Activated T-helper 17 cell treated with anti-CD3 and anti-CD28 coated beads, Interleukin-2, amount 50 U/mL, for 72 hours (primary cell): ENCODE measurements at places on chromosomes 11 and 22.

DNA sequence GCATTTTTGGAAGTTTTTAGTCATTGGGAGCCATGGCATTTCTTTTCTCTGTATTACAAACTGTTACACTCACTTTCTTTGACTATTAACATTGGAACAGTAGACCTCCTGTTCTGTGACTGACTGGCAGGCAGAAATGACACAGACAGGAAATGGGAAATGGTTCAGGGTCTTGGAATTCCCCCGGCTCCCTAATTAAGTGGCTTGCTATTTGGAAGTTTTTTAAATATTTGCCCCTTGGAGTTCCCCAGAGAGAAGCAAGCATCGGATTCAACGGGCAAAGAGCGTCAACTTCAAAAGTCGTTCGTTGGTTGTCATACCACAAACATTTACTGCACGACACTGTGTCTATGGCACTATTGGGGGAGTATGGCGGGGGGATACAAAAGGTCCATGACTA, 1.1 kb upstream of the BIRC2 start:
- H3K36me3 ChIP-seq: peaks cover 49% of the 10 kb centered on the region
- peak; percentile 25 for ATAC-seq
- peak overlapping the region; percentile 90 for H3K4me3 ChIP-seq
- peaks cover 29% of the 10 kb centered on the region for H3K4me1 ChIP-seq
- peak overlapping the region; percentile 93 for H3K27ac ChIP-seq

DNA sequence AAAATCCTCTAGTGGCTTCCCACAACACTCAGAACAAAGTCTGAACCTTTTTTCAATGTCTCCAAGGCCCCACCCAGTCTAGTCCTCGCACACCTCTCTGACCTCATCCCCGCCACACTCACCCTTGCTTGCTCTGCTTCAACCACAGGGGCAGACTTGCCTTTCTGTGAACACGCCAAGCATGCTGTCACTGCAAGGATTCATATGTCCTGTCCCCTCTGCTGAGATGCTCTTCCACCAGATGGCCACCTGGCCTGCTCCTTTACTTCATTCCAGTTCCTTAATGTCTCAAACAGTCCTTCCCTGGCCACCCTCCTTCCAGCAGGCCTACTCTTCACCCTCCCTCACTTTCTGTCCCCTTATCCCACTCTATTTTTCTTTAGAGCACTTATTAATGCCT, 60.6 kb upstream of the ARHGAP20 start:
- H3K27ac ChIP-seq: no peak overlapping the region
- no peaks in the 10 kb centered on the region for H3K36me3 ChIP-seq
- H3K4me3 ChIP-seq: no peak overlapping the region
- peaks cover 3% of the 10 kb centered on the region for H3K27me3 ChIP-seq

DNA sequence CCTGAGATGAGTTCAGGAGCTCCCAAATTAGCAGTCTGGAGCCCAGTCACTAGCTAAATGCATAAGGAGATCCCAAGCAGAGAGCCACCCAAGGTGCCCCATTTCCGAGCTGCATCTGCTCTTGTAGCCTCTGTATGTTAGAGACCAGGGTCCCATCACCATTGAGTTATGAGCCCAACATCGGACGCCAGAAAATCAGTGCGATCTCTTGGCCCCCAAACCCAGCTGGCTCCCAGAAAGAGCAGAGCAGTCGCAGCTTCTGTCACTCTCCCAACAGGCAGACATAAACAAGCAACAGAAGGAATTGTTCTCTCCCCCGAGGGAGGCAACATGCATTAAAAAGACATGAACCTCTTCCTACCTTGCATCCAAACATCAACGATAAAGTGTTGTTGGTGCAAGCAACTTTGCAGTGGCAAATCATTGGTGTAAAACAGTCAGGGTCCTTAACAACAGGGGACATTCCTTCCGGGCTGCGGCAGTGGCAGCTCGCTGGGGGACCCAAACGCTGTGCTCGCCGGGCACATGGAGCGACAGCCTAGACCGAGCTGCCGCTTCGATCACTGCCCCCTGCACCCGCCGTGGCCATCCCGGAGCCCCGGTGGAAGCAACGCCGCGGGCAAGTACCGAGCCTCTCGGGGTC, 907.1 kb downstream of the DLG2 start:
- H3K4me1 ChIP-seq: no peaks in the 10 kb centered on the region
- no peak overlapping the region for H3K27ac ChIP-seq
- no peak for ATAC-seq
- no peaks in the 10 kb centered on the region for H3K36me3 ChIP-seq
- no peaks in the 10 kb centered on the region for H3K27me3 ChIP-seq

DNA sequence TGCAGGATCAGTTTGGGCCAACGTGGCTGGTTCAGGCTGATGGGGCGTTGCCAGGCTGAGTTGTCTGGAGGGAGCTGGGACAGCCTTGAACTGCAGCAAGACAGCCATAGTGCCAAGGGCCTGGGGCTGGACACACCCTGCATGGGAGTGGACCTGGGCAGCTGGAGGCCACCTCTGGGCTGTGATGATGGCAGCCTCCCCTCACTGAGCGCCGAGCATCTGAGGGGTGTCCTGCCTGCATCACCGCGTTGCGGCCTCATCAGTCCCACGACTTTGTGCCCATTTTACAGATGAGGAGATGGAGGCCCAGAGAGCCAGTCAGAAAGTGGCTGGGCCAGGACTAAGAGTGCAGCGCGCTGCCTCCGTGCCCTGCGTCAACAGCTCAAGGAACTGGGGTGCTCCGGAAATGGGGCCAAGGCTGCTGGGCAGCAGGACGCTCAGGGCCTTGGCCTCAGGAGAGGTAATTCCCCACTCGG, 590 bp upstream of the TSPO start:
- ATAC-seq: peak; percentile 3
- peaks cover 10% of the 10 kb centered on the region for H3K4me1 ChIP-seq
- H3K27ac ChIP-seq: peak overlapping the region; percentile 97
- H3K36me3 ChIP-seq: no peaks in the 10 kb centered on the region
- no peaks in the 10 kb centered on the region for H3K27me3 ChIP-seq
- peak overlapping the region; percentile 97 for H3K4me3 ChIP-seq

DNA sequence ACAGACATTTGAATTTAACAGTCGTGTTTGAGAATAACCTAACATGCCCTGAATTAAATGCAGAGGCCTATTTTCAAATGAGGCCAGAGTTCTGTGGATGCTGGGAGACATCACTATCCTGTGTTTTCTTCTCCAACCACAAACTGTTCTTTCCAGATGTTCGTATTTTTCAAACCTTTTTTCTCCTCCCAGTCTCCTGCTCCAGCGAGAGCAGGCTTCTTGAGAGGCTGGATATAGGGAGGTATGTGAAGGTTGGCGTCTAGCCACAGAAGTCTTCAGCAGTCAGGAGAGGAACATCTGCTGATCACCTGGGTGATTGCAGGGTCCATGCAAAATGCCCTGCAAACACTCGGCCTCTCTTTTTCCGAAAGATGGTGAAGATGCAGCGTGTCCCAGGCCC, 126.3 kb downstream of the C11orf91 start:
- H3K4me3 ChIP-seq: no peak overlapping the region
- H3K27me3 ChIP-seq: peaks cover 9% of the 10 kb centered on the region
- no peaks in the 10 kb centered on the region for H3K36me3 ChIP-seq
- no peaks in the 10 kb centered on the region for H3K4me1 ChIP-seq
- no peak for ATAC-seq

DNA sequence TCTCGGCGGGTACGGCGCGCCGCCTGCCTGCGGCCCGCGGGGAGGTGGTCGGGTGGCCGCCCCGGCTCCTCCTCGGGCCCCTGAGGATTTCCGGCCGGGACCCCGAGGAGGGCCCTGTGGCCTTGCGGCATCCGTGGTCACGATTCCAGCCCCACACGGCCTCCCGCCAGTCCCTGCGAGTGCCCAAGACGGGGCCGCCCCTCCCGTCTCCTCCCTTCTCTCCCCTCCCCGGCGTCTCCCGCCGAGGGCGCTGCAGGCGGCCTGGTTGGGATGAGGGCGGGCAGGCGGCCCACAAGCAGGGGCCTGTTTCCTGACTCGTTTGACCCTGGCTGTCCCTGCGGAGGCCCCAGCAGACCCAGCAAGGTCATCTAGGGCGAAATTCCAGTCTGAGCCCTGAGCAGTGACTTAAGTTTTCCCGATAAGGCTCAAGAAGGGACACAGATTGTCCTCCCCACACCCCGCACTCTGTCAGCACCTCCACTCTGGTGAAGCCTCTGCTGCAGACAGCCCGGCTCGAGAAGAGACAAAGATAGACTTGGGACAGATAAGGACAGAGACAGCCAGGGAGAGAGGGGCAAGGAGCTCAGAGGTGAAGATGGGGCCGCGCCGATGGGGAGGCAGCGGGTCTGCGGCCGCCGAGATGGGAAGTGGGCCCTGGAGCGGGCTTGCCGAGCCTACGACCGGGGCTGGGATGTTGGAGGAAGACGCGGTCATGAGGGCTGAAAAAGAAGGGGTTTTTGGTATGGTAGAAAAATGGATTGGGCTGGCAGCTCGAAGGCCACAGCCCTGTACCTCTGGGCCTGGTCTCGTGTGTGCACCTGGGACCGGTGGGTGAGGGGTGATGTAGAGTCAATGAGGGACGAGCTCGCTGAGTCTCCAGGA, 95.0 kb downstream of the SWAP70 start:
- peaks cover 26% of the 10 kb centered on the region for H3K4me1 ChIP-seq
- H3K27ac ChIP-seq: peak overlapping the region; percentile 95
- H3K4me3 ChIP-seq: peak overlapping the region; percentile 97
- no peaks in the 10 kb centered on the region for H3K27me3 ChIP-seq
- H3K36me3 ChIP-seq: peaks cover 10% of the 10 kb centered on the region

DNA sequence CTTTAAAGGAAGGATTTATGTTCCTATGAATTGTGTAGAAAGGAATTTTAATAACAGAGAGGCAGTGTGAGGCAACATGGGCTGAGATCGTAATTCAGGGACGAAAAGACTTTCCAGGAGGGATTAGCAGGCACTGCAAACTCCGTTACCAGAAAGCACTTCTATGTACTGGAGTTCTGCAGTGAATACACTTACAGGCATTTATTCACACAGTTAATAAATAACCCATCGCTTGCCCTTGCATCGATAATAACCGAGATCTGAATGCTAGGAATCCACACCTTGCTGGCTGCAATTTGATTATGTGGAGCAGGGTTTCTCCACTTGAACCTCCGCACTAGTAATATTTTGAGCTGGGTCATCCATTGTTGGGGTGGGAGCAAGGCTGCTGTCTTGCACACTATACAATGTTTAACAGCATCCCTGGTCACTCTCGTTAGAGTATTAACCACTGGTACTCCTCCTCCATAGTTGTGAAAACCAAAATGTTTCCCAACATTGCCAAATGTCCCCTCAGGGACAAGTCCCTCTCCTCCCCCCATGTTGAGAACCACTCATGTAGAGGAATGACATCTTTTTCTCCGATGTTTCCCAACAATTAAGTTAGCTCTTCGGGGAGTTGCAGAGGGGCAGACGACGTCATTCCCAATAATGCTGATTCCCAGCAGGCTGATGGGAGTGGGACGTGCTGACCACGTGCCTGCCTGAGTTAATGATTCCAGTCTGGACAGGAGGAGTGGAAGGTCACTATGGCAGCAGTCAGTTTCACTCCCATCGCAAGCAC, 99.5 kb downstream of the SNX19 start:
- H3K36me3 ChIP-seq: no peaks in the 10 kb centered on the region
- H3K27ac ChIP-seq: no peak overlapping the region
- no peak overlapping the region for H3K4me3 ChIP-seq
- ATAC-seq: no peak
- no peaks in the 10 kb centered on the region for H3K4me1 ChIP-seq
- H3K27me3 ChIP-seq: peaks cover 29% of the 10 kb centered on the region

DNA sequence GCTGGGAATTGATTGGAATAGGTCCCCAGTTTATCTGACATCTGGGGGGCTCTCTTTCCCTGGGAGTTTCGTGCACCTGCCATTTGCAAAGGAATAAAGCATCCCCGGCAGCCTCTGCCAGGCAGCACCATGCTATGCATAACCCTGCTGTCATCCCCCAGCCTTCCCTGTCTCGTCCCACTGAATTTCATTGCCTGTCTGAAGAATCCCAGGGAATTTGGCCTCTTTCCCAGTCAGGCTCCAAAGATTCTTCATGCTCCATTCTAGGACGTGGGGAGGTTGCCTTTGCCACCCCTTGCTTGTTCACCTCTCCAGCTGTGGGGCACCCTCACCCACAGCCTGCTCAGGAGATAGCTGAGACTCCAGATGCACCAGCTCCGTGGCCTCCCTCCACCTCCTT, 195.1 kb upstream of the TBCEL start:
- no peaks in the 10 kb centered on the region for H3K36me3 ChIP-seq
- H3K4me3 ChIP-seq: no peak overlapping the region
- H3K27ac ChIP-seq: no peak overlapping the region
- peaks cover 29% of the 10 kb centered on the region for H3K27me3 ChIP-seq
- no peak for ATAC-seq

DNA sequence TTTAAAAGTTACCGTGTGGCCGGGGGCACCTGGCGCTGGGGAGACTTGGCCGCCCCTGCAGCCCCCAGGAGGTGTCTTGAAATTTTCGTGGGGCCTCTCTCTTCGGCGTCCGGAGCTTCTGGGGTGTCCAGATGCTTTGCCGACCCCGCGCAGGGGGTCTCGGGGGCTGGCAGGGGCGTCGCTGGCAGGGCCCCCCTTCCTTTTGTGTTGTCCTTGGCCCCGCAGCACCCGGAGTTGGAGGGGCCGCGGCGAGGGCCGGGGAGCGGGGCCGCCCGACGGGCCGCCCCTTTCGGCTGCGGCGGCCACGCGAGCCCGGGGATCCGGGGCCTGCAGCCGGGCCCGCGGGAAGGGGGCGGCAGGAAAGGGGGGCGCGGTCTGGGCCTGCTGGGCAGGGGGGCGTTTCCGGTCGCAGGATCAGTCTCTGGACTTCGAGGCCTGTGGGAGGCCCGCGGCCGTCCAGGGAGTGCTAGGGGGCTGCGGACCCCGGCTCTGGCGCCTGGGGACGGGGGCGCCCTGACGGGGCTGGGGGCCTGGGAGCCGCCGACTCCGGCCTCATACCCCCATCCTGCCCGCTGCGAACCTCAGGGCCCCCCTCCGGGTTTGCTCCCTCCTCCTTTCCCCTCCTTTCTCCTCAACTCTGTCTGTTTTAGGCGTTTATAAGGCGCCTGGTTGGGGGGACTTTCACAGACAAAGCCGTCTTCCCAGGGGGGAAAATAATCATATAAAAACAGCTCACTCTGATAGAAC, 869 bp downstream of the ZC3H7B start:
- peaks cover 21% of the 10 kb centered on the region for H3K4me1 ChIP-seq
- H3K4me3 ChIP-seq: peak overlapping the region; percentile 92
- H3K27me3 ChIP-seq: no peaks in the 10 kb centered on the region
- ATAC-seq: no peak
- peak overlapping the region; percentile 89 for H3K27ac ChIP-seq
- H3K36me3 ChIP-seq: peaks cover 20% of the 10 kb centered on the region
